H4 (cell line): ENCODE measurements at places on chromosomes 1 and 21. TPM values are rescaled to one million over a fixed set of nuclear protein-coding genes. Genes with fewer than 3 reads are reported as not detected.

DNA sequence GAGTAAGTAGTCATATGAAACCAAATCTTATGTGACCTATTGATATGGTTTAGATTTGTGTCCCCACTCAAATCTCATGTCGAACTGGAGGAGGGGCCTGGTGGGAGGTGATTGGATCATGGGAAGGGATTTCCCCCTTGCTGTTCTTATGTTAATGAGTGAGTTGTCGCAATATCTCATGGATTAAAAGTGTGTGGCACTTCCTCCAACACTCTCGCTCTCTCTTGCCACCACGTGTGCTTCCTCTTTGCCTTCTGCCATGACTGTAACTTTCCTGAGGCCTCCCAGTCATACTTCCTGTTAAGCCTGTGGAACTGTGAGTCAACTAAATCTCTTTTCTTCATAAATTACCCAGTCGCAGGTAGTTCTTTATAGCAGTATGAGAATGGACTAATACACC lies 241.2 kb downstream of the RGS7 start:
- DNase-seq: no peak

The TSSK3 gene
- 0.08 and 0.90 TPM in 2 replicates for total RNA-seq

The OR2L8 gene
- total RNA-seq: not detected in 2 replicates

DNA sequence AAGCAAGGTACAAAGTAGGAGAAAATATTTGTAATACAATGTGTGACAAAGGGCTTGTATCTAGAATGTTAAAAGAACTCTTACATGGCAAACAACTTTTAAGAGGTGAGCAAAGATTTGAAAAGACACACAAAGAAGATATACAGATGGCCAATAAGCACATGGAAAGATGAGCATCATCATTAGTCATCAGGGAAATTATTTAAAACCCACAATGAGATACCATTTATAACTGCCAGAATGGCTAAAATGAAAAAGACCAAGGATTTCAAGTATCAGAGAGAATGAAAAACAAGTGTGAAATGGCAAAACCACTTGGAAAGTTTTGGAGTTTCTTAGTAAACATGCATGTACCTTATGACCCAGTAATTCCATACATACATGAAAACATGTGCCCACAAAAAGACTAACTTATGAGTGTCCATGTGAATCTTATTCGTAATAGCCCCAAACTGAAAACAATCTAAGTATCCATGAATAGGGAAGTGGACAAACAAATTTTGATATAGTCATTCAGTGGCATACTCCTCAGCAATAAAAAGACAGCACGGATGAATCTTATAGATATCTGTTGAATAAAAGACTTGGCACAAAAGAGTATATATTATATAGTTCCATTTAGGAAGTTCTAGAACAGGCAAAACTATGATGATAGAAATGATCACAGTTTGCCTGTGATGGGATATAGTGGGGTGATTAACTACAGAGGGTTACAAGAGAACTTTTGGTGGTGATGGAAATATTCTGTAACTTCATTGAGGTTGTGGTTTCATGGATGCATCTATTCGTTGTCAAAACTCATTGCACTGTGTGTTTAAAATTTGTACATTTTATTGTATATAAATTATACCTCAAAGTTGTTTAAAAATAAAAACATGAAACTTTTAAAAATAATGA lies 82.0 kb downstream of the DISP1 start:
- DNase-seq: no peak

GRCh38 chr1:192534666-192535065 lies 40.9 kb upstream of the RGS1 start:
- DNase-seq: no peak

DNA sequence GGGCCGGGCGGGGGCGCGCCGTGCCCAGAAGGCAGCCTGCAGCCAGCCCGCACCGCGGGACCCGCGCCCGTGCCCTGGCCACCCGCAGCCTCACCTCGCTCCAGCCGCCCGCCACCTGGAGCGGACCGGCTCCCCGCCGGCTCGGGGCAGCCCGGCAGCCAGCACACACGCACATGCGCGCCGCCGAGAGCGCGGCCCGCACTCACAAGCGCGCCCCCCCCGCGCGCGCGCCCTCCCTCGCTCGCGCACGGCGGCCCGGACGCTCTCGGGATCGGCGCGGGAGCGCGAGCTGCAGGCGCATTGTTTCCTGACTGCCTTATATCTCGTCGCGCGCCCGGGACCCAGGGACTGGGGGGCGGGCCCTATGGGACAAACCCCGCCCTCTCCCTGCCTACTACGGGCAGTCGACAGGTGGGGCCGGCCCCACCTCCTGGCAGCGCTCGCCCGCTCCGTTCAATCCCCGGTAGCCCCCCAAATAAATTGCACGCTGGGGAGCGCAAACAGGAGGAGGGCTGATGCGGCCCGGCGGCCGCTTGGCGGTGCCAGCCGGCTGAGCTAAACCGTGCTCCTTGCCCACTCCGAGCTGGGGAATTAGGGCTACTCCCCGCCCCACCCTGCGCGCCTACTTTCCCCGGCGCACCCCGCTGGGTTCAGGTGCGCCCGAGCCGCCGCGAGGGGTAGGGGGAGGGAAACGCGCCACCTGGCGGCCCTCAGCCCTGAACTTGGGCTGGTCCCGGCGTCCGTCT lies at the start of gene MYCL:
Gene MYCL (minus strand): TSS at position 204 of the 746 bp plus-strand sequence. CDS start 483 bp downstream, outside the sequence.
- no peak for DNase-seq

DNA sequence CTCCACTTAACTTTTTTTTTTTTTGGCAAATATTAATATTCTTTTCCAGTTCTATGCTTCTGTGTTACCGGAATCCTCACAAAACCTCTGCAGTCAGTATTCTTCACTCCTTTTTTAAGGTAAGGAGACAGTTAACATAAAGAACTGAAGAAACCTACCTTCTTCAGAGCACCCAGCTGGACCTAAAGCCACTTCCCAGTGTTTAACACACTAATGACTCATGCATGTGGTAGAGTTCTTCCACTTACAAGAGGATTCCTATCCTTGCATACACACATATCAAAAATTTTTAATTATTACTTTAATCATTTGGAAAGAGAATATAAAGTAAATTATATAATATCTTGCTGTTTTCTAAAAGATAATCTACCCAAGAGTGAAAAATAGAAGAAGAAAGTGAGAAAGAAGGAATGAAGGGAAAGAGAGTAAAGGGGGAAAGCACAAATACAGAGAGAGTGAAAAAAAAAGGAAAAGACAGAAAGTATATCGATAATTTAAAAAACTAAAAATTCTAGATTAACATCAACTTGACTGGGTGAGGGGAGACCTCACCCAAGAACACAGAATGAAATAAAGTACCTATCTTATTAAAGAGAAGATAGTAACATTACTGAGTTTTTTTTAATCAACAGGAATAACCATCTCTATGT lies 54.9 kb downstream of the ENAH start:
- peak; percentile 29 for DNase-seq

The CLCA1 gene
- not detected in 2 replicates for total RNA-seq

DNA sequence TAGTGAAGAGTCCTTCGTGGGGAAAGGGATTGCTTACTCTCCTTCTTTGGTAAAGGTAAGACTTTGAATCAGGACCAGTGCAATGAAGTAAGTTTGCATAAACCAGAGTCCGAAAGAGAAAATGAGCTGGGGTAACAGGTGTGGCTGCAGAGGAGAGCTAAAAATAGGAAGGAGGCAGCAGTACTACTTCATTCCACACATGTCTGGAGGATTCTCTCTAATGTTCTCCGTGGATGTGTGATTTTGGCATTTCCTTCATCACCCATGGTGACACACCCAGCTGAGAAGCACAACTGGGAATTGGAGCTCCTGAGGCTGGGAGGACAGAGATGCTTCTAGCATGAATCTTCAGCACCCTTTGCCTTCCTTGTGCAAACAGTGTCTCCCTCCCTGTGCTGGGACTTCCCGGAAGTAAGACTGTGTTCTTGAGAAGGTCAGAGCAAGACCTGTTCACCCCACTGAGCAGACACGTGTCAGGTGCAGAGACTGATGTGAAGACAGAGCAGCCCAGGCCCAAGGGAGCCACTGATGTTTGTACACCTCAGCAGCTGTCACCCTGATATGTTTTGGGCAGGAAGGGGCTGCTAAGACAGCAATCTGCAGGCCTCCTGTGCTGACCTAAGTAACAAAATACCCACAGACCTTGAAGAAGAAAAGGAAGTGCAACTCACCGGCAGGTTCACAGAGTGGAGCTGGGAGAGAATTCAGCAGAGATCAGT lies 13.3 kb downstream of the FCRL1 start:
- no peak for DNase-seq

- no peak for DNase-seq
These were observed 23.9 kb downstream of the BTF3L4 start for GRCh38 chr1:52080014-52080415.

The C8B gene
- total RNA-seq: not detected in 2 replicates
